Smooth muscle cell of the brain vasculature (primary cell): ENCODE measurements at places on chromosomes 7 and 10.

- DNase-seq: no peak
Observed at GRCh38 chr10:103184615-103185014, 8.5 kb downstream of the NT5C2 start.

- no peak for DNase-seq
Observed at GRCh38 chr7:116741625-116742316, 69.8 kb downstream of the MET start.

DNA sequence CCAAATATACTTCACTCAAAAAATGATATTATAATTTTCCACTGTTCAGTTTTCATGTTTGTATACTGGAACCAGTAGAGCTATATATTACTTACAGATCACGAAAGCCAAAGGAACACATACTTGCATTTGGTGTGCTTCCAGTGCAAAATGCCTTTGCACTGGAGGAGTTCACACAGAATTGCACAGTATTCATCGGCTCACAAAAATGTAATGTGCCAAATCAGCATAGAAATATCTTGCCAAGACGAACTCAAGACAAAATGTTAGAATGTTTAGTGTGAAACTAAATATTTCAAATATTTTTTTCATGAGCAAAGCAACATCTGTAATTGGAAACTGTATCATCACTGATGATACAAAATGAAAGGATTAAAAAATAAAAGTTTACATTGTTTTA, 646.2 kb upstream of the SEMA3D start:
- DNase-seq: no peak

DNA sequence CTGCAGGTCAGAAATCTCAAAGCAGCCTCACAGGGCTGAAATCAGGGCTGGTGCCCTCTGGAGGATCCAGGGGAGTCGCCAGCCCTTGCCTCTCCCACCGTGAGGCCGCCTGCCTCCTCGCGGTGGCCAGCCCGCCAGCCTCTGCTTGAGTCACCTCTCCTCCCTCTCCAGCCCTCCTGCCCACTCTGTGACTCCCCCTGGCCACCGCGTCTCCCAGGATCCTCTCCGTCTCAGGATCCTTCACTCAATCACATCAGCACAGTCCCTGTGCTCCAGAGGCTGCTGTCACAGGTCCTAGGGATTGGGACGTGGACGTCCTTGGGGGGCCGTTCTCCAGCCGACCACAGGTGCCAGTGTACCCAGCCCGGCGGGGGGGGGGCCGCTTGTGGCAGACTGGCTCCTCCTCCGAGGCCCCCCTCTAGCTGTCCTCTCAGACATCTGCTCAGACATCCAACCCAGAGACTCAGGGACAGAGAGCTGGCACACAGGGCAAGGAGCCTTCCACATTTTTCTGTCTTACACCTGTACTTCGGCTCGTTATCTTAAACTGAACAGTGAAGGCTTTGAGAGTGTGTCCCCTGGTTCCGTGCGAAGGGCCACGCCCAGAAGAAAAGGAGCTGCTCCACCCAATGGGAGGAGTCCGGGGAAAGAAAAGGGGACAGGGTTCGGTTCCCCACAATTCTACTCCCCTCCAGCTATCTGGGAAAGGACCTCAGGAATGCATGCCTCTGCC, 9.4 kb upstream of the PPP2R2D start:
- DNase-seq: no peak

DNA sequence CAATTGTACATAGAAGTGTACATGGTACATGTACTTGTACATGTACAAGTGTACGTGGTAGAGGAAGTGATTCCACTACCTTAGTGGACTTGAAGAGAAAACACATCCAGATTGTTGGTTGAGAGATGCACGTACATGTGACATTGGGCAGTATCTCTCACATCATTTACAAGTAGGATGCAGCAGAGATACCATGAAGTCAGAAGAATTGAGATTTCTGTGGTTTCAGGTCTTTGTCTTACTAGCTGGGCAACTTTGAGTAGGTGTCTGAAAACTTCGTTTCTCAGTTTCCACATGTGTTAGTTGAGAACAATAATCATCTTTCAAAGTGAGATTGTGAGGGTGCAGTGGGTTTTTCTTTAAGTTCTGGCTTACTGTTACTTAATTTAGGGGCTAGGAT, 21.5 kb downstream of the CLDN12 start:
- DNase-seq: no peak

DNA sequence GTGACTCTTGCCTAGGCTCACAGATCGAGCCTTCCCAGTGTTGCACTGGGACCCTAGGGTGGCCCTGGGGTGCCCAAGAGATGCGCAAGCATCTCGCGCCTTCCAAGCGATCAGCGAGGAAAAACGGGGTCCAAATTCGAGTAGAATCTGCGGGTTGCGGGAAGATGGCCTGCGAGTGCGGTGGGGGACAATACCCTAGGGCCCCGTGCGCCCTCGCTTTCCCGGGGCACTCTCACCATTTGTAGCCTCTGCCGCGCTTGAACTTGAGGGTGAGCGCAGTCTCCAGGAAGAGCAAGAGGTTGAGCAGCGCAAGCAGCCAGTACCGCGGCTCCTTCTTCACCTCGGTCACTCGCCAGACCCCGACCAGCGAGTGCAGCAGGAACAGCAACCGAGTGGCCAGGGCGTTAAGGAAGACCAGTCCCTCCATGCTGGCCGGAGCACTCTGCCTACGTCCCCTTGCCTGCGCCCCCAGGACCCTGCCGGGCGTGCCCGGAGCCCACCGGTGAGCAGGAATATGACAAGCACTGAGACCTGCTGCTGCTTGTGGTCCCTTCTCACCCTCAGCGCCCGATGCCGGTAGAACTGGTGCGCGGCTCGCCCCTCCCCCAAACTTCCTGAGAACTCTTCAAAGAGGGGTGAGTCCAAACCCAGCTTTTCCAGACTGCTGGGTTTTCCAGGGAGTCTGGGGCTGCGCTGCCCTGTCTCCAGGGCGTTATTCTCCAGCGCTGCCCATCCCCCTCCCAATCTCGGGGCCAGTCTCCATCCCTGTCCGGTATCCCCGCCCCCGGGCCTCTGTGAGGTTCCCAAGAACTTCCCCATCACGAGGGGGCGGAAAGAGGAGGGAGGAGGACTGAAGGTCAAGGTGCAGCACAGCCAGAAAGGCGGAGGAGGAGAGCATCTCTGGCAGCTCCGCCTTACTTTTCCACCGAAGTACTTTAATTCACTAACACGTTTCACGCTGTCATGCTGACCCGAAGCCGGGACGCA, at the start of gene TMEM26:
TMEM26 (minus strand) TSS at position 727 of the 987 bp plus-strand sequence; CDS start at position 427, 300 bp downstream.
- no peak for DNase-seq

- no peak for DNase-seq
Observed at GRCh38 chr7:31896925-31897324, 173.3 kb downstream of the PDE1C start.

DNA sequence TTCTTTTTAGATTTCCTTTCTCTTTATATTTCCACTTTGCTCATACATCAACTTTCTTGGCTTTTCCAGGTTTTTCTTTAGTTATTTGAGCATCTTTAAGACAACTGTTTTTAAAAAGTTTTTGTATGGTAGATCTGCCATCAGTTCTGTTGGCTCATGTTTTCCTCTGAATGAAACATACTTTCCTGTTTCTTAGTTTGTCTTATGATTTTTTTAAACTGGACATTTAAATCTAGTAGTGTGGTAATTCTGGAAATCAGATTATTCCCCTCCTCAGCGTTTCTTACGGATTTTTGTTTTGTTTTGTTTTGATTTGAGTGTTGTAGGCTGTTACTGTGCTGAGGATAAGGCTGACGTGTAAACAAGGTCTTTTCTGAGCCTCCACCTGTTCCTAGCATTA, 33.8 kb upstream of the ITGB8 start:
- DNase-seq: no peak

GRCh38 chr10:122293156-122293960, 22.3 kb downstream of the BTBD16 start:
- no peak for DNase-seq

DNA sequence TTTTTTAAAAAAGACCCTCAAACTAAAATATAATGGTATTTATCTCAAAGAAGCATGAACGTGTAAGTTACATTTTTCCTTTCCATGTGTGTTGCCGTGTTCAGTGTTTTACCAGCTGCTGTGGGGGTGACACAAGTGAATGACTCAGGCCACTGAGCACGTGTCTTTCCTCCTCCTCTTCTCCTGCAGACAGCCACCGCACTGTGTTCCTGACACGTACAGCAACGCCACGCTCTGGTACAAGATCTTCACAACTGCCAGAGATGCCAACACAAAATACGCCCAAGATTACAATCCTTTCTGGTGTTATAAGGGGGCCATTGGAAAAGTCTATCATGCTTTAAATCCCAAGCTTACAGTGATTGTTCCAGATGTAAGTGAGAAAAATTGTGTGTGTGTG, 29.7 kb downstream of the TMEM248 start:
- DNase-seq: no peak

DNA sequence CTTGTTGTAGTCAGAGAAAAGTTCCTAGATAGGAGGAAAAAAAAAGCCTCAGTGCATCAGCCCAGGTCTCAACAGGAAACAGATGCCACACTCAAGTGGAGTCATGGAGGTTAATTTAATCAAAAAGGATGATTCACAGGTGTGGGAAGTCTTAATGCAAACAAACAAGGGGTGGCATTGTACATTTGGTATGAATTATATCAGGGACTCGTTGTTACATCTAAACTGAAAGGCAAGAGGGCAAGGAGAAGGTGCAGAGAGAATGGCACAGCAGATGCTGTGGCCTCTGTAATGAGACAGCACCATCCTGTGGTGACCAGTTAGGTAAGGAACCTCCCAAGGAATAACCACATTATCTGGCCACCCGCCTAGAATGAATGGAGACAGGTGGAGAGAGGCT, 133.7 kb downstream of the PTPRZ1 start:
- no peak for DNase-seq

DNA sequence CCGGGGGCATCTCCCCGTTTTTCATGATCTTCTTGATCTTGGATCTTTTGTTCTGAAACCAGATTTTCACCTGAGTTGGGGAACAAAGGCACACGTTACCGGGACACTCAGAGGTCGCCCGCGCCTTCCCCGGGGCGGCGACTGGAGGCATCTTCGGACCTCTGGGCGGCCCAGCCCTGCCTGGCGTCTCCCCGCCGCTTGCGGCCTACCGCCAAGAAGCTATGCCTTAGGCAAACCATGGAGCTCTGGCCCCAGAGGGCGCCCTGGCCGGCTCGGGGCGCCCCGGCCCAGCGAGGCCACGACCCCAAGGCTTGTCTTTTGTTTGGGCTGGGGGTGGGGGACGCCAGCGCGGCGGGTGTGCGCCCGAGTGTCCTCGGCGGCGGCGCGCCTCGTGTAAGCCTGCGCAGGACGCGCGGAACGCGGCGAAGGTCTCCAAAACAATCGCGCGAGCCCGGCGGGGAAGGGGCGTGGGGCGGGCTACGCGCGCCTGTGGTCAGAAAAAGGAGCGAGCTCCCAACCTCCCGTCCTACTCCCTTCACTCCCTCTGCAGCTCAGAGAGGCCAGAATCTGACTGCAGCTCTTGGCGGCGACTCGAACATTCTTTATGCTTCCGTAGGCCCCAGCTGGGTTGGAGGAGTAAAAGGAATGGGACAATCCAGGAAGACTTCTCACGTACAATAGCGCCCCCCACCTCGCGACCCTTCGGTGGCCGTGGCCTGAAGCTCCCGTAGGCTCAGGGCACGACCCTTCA, 3.5 kb downstream of the DLX5 start:
- DNase-seq: no peak

- DNase-seq: no peak
Observed at GRCh38 chr7:44911911-44912310, 26.6 kb upstream of the PURB start.

DNA sequence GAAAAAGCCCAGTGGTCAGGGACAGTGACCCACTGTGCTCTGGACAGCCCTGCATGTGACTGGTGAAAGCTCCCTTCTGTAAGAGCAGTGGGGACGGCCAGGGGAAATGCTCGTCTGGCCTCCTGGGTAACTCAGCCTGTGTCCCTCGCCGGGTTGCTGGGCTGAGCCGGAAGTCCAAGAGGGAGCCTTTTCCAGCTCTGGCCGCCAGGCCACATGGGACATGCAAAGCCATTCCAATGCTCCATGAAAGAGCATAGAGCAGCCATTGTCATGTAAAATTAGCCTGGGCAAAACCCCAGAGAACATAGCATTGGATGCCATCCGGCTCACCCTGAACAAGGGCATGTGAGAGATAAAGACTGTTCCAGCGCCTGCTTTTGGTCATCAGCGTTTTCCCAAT, 64.9 kb upstream of the ADRB1 start:
- no peak for DNase-seq

- no peak for DNase-seq
Observed at GRCh38 chr7:91212582-91212981, 51.7 kb upstream of the FZD1 start.

GRCh38 chr10:79601939-79602338, 8.8 kb upstream of the SFTPA1 start:
- no peak for DNase-seq

DNA sequence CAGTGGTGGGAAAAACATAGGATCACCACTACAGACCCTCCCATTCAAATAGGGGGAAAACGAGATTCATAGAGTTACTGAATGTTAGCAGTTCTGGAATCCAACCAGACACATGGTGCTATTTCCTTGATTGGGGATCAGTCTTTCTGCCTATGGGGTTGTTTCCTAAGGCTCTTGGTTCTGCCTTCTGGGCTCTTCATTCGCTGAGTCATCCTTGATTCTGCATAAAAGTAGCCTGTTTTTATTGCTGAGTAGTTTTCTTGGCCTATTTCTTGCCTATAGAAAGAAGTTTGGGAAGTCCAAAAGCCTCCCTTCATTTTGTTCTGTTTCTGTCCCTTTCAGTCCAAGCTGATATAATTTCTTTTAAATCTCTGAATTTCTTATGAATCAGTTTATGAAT, 99.3 kb upstream of the OIT3 start:
- DNase-seq: no peak

GRCh38 chr7:21671859-21672258, 129.0 kb downstream of the DNAH11 start:
- no peak for DNase-seq

DNA sequence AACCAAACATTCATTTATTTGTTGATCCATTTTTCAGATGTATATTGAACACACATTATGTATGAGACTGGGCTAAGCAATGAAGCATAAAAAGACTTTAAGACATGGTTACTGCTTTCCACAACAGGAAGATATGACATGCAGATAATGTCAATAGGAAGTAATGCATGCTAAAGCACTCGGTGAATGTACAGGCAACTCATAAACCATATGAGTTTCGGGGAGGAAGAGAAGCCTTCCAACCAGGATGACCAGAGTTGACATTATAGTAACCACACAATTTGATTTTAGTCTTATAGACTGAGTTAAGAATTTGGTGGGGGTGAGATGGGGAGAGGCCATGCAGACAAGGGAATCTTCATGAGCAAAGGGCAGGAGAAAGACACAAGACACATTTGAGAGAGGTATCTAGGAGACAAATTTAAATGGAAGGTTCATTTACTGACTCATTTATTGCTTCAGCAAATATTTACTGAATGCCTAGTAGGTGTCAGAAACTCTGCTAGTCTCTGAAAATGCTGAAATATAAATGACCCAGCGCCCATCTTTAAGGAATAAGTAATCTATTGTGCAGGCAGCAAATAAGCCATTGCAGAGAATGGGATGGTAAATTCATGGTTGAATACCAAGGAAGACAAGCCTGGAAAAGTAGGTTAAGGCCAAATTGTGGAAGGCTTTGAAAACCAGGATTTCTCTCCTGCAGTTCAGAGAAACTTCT, 19.0 kb upstream of the SLK start:
- DNase-seq: no peak

- DNase-seq: no peak
Observed at GRCh38 chr7:132450188-132450587, 126.1 kb downstream of the PLXNA4 start.
